ENCODE measurements at places on chromosomes 2 and 18. TPM values are rescaled to one million over a fixed set of nuclear protein-coding genes. Genes with fewer than 3 reads are reported as not detected.

SLC19A3 gene
- total RNA-seq = 0.18 TPM

ANO7 gene
- 0.69 TPM for total RNA-seq

SMAD7 gene
- 75.5 TPM for total RNA-seq

CDH7 gene
- not detected for total RNA-seq

C2orf72 gene
- total RNA-seq = 1.1 TPM

ANKRD53 gene
- 1.5 TPM for total RNA-seq
